ENCODE measurements at places on chromosomes 2 and 18. TPM values are rescaled to one million over a fixed set of nuclear protein-coding genes. Genes with fewer than 3 reads are reported as not detected.

DNA sequence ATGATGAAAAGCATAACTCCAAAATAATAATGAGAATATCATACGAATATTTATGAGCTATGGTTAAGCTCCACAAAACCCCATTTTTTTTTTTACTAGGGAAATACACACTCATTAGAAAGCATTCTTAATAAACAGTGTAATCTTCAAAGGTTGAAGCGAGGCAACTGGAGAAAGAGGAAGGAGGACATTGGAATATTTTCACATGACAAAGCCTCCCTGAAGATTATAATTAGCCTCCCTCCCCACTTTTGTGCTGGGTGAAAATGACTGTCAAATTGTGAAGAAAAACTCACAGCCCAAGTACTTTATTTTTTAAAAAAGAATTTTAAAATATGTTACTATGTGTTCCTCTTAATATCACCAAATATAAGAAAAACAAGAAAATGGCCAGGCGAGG is 64.1 kb upstream of the NFU1 start:
- peaks cover 8% of the 10 kb centered on the region for H3K36me3 ChIP-seq
- H3K4me1 ChIP-seq: no peaks in the 10 kb centered on the region
- no peak overlapping the region for H3K27ac ChIP-seq
- H3K27me3 ChIP-seq: no peaks in the 10 kb centered on the region
- H3K4me3 ChIP-seq: no peak overlapping the region

Gene SKOR2
- total RNA-seq: not detected

GRCh38 chr2:159755788-159756187 is 42.2 kb downstream of the CD302 start:
- H3K4me3 ChIP-seq: no peak overlapping the region
- DNase-seq: no peak
- H3K4me1 ChIP-seq: peaks cover 11% of the 10 kb centered on the region
- no peaks in the 10 kb centered on the region for H3K27me3 ChIP-seq

GRCh38 chr2:8573234-8573941 is 108.5 kb upstream of the ID2 start:
- H3K4me1 ChIP-seq: no peaks in the 10 kb centered on the region
- H3K36me3 ChIP-seq: no peaks in the 10 kb centered on the region
- no peak overlapping the region for H3K4me3 ChIP-seq
- no peaks in the 10 kb centered on the region for H3K27me3 ChIP-seq
- peak overlapping the region; percentile 73 for H3K27ac ChIP-seq

GRCh38 chr2:63975437-63976124 is 43.6 kb downstream of the VPS54 start:
- no peaks in the 10 kb centered on the region for H3K27me3 ChIP-seq
- DNase-seq: no peak
- no peaks in the 10 kb centered on the region for H3K4me1 ChIP-seq

Gene PDE11A
- total RNA-seq: 1.6 TPM

DNA sequence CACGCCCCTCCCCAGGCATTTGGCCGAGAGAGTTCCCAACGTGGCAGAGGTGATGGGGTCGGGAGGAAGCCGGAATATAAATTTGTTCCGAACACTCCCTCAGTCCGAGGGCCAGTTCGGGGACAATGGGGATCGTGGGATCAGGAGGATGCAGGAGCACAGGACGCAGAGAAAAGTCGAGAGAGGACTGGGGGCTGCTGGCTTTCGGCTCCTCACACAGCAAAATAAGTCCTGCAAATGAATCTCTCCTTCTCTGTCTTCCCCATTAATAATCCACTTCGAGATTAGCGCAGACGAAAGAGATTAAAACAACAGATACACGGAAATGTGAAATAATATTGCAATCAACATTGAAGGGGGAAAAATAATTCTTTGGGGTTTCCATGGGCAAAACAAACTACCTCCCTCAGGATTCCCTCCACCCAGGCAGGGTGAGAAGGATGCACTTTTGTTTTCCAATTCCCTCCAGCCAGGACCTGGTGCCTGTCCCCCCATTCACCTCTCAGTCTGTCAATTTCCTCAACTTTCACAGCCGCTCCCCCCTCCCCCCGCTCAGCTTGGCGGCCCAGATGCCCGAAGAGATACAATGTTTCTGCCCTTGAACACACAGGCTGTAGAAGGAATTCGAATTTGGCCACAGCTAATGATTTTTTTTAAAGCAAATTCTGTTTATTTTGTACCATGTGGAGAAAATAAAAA is 3.1 kb upstream of the ZEB2 start:
- H3K36me3 ChIP-seq: no peaks in the 10 kb centered on the region
- H3K27ac ChIP-seq: no peak overlapping the region
- no peak for DNase-seq
- peak overlapping the region; percentile 35 for H3K4me3 ChIP-seq
- H3K4me1 ChIP-seq: no peaks in the 10 kb centered on the region

DNA sequence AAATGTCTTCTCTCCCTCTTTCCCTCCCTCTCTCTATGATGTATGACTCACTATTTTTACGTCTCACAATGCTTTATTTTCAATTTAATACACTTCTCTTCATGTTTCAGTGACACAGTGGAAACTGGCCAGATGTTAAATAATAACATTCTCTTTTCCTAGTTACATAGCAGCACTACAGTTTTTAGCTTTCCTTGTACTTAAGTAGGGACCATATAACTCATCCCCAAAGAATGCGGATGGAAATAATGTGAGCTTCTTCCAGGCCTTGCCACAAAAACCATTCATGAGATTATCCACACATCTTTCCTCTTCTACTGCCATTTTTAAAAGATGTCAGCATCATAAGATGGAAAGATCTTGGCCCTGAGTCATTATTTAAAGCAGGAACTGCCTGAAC is 789.4 kb downstream of the LRP1B start:
- no peaks in the 10 kb centered on the region for H3K27me3 ChIP-seq
- H3K36me3 ChIP-seq: no peaks in the 10 kb centered on the region

DNA sequence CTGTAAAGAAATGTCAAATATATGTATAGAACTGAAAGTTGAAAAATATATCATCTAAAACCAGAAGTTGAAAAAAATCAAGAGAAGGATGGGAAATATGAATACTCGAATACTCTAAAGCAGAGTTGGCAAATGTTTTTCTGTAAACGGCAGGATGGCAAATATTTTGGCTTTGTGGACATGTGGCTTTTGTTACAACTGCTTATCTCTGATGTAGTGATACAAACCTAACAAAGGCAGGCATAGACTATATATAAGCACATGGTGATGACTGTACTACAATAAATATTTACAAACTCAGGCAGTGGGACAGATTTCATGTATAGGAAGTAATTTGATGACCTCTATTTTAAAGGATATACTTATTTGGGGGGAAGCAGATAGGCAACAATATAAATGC is 224.6 kb upstream of the LRRTM4 start:
- no peak for DNase-seq
- no peaks in the 10 kb centered on the region for H3K4me1 ChIP-seq
- no peak overlapping the region for H3K4me3 ChIP-seq
- H3K36me3 ChIP-seq: no peaks in the 10 kb centered on the region
- H3K27me3 ChIP-seq: no peaks in the 10 kb centered on the region

GRCh38 chr18:45981821-45982220 is 14.7 kb upstream of the EPG5 start:
- no peak overlapping the region for H3K27ac ChIP-seq
- H3K27me3 ChIP-seq: no peaks in the 10 kb centered on the region
- H3K4me1 ChIP-seq: no peaks in the 10 kb centered on the region

Gene MYCN
- total RNA-seq: 0.16 TPM

GRCh38 chr2:138267161-138267901 is 234.2 kb upstream of the SPOPL start:
- H3K36me3 ChIP-seq: no peaks in the 10 kb centered on the region
- H3K4me3 ChIP-seq: no peak overlapping the region
- no peaks in the 10 kb centered on the region for H3K27me3 ChIP-seq
- H3K4me1 ChIP-seq: no peaks in the 10 kb centered on the region
- DNase-seq: no peak

Gene TUBA3E
- not detected for total RNA-seq

Gene LMAN1
- total RNA-seq: 50.7 TPM

GRCh38 chr18:58549814-58550339 is 79.0 kb downstream of the ALPK2 start:
- H3K36me3 ChIP-seq: no peaks in the 10 kb centered on the region
- H3K4me3 ChIP-seq: no peak overlapping the region
- no peak for DNase-seq
- H3K27ac ChIP-seq: no peak overlapping the region

Gene PPP4R3B
- total RNA-seq: 47.7 TPM

Gene MTLN
- total RNA-seq: 15.5 TPM

Gene IGFBP5
- 21.4 TPM for total RNA-seq

Gene ZNF521
- 2.9 TPM for total RNA-seq

- no peak overlapping the region for H3K27ac ChIP-seq
- H3K27me3 ChIP-seq: no peaks in the 10 kb centered on the region
- no peaks in the 10 kb centered on the region for H3K36me3 ChIP-seq
- H3K4me1 ChIP-seq: no peaks in the 10 kb centered on the region
Observed at GRCh38 chr2:185807351-185807750, 68.7 kb downstream of the FSIP2 start.

Gene CRYBA2
- total RNA-seq: 3.7 TPM

GRCh38 chr18:40415821-40416220 is 1539.2 kb upstream of the PIK3C3 start:
- no peak overlapping the region for H3K27ac ChIP-seq
- no peak for DNase-seq
- no peaks in the 10 kb centered on the region for H3K27me3 ChIP-seq

GRCh38 chr18:22934789-22935188 is 1.7 kb downstream of the RBBP8 start:
- H3K4me3 ChIP-seq: no peak overlapping the region
- H3K27me3 ChIP-seq: no peaks in the 10 kb centered on the region
- no peaks in the 10 kb centered on the region for H3K36me3 ChIP-seq
- peaks cover 5% of the 10 kb centered on the region for H3K4me1 ChIP-seq
- DNase-seq: no peak

DNA sequence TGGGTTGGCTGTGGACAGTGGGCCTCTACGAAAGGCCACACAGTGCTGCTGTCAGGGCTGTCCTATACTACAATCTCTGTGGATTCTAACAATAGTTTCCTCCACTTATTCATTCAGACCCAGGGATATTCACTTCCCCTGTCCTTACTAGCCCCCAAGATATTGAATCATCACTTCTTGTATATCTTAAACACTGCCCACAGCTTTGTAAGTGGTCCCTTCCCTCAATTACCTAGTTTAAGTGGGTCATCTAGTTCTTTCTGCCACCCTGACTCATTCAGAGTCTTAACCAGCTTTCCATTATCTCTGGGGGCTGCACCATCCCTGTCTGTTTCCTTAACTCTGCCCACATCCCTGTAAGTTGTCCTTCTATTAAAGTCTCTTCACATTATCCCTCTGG is 69.2 kb downstream of the CD28 start:
- no peaks in the 10 kb centered on the region for H3K27me3 ChIP-seq
- H3K4me1 ChIP-seq: no peaks in the 10 kb centered on the region
- no peak for DNase-seq
- H3K36me3 ChIP-seq: no peaks in the 10 kb centered on the region
- H3K4me3 ChIP-seq: no peak overlapping the region

GRCh38 chr2:133561045-133561852 is 7.0 kb downstream of the NCKAP5 start:
- H3K4me1 ChIP-seq: no peaks in the 10 kb centered on the region
- no peaks in the 10 kb centered on the region for H3K27me3 ChIP-seq
- H3K27ac ChIP-seq: no peak overlapping the region
- H3K36me3 ChIP-seq: no peaks in the 10 kb centered on the region
- no peak overlapping the region for H3K4me3 ChIP-seq
- no peak for DNase-seq

- no peak overlapping the region for H3K4me3 ChIP-seq
- no peaks in the 10 kb centered on the region for H3K4me1 ChIP-seq
- H3K36me3 ChIP-seq: no peaks in the 10 kb centered on the region
- H3K27ac ChIP-seq: no peak overlapping the region
Observed at GRCh38 chr2:205984381-205984780, 101.6 kb downstream of the INO80D start.

GRCh38 chr2:200054681-200055468 is 99.5 kb downstream of the MAIP1 start:
- H3K36me3 ChIP-seq: no peaks in the 10 kb centered on the region
- H3K4me3 ChIP-seq: no peak overlapping the region
- DNase-seq: no peak
- H3K27me3 ChIP-seq: no peaks in the 10 kb centered on the region
- peaks cover 11% of the 10 kb centered on the region for H3K4me1 ChIP-seq

GRCh38 chr2:2743164-2743571 is 412.1 kb upstream of the MYT1L start:
- no peaks in the 10 kb centered on the region for H3K36me3 ChIP-seq
- H3K4me1 ChIP-seq: no peaks in the 10 kb centered on the region
- H3K27ac ChIP-seq: no peak overlapping the region
- no peaks in the 10 kb centered on the region for H3K27me3 ChIP-seq
- no peak overlapping the region for H3K4me3 ChIP-seq

Gene DNPEP
- total RNA-seq: 27.7 TPM

GRCh38 chr18:61975526-61976326 is 82.9 kb upstream of the RNF152 start:
- no peaks in the 10 kb centered on the region for H3K4me1 ChIP-seq
- no peaks in the 10 kb centered on the region for H3K27me3 ChIP-seq
- no peaks in the 10 kb centered on the region for H3K36me3 ChIP-seq

- no peaks in the 10 kb centered on the region for H3K36me3 ChIP-seq
- no peak overlapping the region for H3K4me3 ChIP-seq
- H3K27me3 ChIP-seq: no peaks in the 10 kb centered on the region
- H3K4me1 ChIP-seq: no peaks in the 10 kb centered on the region
- no peak for DNase-seq
Observed at GRCh38 chr18:51321696-51322095, 124.2 kb upstream of the MEX3C start.

Gene MORN2
- 10.9 TPM for total RNA-seq

DNA sequence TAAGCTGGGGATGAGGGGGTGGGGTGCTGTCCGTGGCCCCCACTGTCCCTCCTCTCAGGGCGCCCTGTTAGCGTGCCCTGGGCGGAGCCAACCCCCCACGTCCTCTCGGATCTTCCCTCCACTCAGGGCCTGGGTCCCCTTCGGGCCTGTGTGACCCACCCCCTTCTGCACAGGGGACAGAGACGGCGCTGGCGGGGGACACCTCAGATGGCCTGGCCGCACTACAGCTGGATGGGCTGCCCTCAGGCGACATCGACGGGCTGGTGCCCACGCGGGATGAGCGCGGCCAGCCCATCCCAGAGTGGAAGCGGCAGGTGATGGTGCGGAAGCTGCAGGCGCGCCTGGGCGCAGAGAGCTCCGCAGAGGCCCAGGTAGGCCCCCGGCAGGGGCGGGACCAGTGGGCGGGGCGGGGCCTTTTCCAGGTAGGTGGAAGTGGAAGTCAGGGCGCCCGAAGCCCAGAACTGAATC is 9.9 kb upstream of the KLHL30 start:
- H3K4me1 ChIP-seq: no peaks in the 10 kb centered on the region
- H3K4me3 ChIP-seq: no peak overlapping the region
- H3K27ac ChIP-seq: no peak overlapping the region
- DNase-seq: no peak
- no peaks in the 10 kb centered on the region for H3K36me3 ChIP-seq

Gene SERPINB13
- not detected for total RNA-seq
